ENCODE measurements at places on chromosomes 6 and 20.
A peak's percentile ranks its signal among the peaks of the same experiment; 100 is the strongest.

DNA sequence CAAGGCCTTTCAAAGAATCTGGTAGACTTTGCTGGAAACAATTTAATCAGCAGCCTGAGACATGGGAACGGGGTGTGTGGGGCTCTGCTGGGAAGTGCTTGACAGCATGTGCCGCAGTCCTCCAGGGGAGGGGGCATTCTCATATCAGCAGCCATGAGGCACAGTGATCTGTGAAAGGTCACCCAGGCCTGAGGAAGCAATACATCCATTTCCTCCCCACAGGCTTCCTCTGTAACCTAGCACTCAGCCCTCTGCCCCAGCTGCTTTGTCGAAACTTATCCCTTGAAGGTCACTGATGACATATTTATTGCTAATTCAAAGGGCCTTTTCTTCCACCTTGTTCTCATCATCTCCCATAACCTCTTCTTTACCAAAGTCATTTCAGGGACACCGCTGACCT, 103.3 kb downstream of the TNFAIP3 start:
- no peak for DNase-seq

GRCh38 chr6:75481394-75481793, 12.2 kb downstream of the FILIP1 start:
- DNase-seq, result no peak

DNA sequence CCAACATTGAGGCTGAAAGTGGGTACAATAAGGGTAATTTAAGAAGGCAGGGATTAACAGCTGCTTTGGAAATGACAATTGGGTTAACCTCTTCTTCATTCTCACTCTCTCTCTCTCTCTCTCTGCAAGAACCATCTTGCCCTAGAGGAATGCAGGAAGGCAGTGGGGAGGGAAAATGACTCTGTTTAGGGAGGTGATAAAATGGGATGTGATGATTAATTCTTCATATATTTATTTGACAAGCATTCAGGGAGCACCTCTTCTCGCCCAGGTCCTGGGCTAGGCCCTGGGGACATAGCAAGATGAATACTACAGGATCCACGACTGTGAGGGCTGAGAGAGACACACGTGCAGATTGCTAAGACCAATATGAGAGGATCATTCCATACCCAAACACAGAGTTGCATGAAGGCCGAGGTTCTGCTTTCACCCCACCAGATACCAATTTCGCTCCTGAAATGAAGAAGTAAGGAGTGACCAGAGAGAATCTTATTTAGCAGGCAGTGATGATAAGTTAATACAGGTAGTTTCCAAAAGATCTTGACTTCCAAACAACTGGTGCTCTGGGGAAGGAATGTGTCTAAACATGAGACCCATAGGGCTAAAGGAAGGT, 13.3 kb upstream of the PTPN1 start:
- DNase-seq, result no peak

- DNase-seq, result peak; percentile 7
These were observed 96.8 kb downstream of the PHACTR1 start for GRCh38 chr6:12813321-12813720.

- no peak for DNase-seq
These were observed 89.9 kb downstream of the FIG4 start for GRCh38 chr6:109781001-109781400.

DNA sequence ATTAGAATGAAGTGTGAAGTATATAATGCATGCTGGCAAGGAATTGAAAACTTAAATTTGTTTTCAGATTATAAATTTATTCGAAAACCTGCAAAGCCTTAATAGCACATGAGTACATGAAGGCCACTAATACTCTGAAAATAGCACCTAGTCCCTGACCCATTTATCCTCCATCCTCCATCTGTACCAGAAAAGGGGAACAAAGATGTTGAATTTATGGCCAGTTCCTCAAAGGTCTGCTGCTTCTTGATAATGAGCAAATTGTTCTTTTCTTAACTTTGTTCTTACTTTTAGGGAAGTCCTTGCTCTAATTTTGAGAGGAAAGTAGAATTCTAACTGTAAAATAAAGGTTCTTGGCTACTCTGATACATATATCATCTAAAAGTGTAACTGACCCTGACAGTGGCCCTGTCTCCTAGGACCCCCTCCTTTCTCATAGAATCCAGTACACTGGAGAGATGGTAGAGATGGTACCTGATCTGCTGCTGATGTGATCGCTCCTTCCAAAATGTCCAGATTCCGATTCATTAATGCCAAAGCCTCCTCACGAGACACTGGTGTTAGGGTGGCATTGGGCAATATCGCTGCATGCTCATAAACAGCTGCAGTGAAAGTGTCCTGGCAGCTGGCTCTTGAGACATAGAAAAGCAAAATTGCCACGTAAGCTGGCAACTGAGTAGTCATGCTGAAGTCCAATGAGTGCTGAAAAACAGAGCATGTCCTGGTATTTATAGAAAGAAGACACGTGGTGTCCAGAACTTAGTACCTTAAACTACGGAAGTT, at the start of gene VNN1:
TSS of gene VNN1 (minus strand) at position 704 of the 783 bp plus-strand sequence. CDS start at position 684, 20 bp downstream.
- DNase-seq, result no peak

GRCh38 chr6:43089874-43090558, 13.9 kb downstream of the PTK7 start:
- DNase-seq, result no peak

- no peak for DNase-seq
These were observed 164.1 kb upstream of the PCSK2 start for GRCh38 chr20:17062712-17063111.

Measured in MG63 (cell line).